ENCODE measurements at places on chromosomes 6 and 20.

DNA sequence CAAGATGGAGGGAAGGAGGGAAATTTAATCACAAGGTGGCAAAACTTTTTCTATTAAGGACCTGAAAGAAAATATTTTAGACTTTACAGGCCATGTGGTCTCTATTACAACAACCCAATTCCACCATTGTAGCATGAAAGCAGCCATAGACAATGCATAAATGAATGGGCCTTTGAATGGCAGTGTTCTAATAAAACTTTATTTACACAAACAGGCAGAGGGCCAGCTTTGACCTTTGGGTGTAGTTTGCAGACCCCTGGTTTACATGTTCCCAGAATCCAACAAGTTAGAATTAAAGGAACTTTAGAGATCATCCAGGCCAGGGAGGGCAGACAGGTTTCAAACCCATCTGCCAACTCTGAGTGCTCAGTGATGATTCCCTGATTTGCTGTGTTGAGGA lies 95.2 kb downstream of the BANF2 start:
- DNase-seq: no peak

GRCh38 chr20:54188132-54188849 lies 14.5 kb upstream of the CYP24A1 start:
- DNase-seq: no peak

- no peak for DNase-seq
Observed at GRCh38 chr20:51616060-51616459, 73.5 kb upstream of the NFATC2 start.

- DNase-seq: no peak
Observed at GRCh38 chr6:40386200-40386599, 201.0 kb downstream of the LRFN2 start.

DNA sequence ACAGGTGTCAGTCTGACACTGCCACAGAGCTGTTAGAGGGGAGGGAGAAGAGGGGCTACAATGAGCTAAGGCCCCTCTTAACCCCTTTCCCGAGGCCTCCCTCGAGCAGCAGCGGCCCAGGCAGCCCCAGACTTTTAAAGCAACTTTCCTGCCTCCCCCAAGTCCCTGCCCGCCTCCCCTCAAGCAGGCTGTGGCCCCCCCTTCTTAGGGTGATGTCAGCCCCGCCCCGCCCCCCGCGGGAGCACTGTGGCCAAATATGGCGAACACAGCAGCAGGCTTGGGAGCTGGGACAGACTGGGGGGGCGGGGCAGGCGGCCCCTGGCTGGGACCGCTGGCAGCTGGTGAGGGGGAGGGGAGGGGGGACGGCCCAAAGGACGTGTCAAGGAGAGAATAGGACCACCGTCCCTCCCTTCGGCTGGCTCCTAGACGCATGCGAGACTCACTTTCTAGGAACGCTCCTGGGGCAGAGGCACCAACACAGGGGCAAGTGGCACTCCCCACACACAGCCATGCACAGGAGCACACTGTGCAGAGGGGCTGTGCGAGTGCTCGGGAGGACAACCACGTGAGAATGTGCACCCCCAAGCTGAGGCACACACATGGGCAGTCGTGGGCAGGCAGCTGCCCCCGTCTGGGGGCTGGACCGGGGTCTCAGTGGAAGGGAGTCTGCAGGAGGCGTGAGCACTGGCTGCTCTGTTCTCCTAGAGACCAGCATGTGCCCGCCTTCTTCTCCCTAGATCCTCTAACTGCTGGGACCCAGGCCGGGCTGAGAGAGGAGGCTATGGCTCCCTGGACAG lies 6.7 kb downstream of the TEAD3 start:
- no peak for DNase-seq

DNA sequence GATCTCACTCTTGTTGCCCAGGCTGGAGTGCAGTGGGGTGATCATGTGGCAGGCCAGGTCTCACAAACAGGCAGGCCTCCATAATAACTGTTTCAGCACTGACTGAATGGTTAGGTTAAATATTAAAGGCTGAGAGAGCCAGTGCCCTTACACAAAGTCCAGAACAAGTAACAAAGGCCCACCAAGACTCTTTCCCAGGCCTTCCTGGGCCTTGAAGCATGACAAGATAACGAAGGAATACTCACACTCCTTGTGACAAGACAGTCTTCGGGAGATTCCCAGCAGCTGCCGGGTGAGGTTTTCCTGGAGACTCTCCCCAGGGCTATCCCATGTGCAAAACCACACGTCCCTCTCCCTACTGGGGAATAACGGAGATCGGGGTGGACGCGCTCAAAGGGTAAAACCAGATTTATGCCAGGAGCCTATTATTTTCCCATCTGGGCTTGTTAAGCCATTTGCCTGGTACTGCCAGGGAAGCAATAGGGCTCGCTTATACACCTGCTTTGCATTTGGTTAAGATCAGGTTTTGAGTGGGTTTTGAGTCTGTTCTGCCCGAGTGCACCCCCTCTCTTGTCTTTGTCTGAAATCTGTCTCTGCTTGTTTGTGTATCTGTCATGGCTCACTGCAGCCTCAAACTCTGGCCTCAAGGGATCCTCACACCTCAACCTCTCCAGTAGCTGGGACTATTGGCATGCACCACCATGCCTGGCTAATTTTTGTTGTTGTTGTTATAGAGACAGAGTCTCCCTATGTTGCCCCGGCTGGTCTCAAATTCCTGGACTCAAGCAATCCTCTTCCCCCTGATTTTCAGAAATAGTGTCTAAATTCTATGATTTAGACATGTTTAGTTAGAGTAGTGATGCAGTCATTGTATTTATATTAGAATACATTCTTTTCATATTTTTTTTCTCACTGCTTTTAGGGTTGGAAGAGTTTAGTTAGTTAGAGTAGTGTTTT lies 1.4 kb upstream of the ENPP3 start:
- DNase-seq: no peak

GRCh38 chr6:100008857-100009256 lies 14.8 kb upstream of the MCHR2 start:
- no peak for DNase-seq

- no peak for DNase-seq
Observed at GRCh38 chr6:125994670-125995488, 8.5 kb downstream of the TRMT11 start.

DNA sequence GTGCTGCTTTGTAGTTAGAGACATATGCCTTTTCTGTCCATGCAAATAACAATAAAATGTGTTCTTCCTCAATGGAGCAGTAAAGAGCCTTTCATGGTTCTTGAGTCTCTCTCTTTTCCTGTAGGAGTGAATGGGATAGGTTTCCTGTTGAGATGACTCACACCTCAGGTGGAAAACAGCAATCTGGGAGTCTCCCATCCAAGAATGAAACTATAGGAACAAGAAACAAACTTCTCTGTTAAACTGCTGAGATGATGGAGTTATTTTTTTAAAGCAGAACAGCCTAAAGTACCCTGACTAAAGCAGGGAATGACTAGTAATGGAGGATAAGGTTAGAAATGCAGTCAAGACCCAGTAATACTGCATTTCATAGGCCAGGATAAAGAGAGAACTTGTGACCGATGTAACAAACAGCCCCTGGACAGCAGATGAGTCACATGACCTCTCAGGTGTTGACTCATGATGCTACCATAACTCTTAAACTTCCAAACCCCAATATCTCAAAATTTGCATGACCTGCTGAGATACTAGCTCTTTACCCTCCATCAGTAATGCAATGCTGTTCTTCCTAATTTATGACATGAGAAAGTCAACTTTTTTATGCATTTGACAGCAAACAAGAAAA lies 548.9 kb downstream of the CBLN4 start:
- DNase-seq: no peak

Measured in activated CD8-positive, alpha-beta memory T cell treated with anti-CD3 and anti-CD28 coated beads, Interleukin-2, amount 50 U/mL, for 48 hours (primary cell).